Common myeloid progenitor, CD34-positive (primary cell): ENCODE measurements at places on chromosomes 2 and 18.
A peak's percentile ranks its signal among the peaks of the same experiment; 100 is the strongest.

- DNase-seq = no peak
Measured at GRCh38 chr2:195683174-195683573, 26.1 kb downstream of the SLC39A10 start.

- DNase-seq = peak; percentile 57
Measured at GRCh38 chr18:77130229-77131099, 2.1 kb downstream of the MBP start.

GRCh38 chr2:59177748-59178147, 936.6 kb upstream of the FANCL start:
- no peak for DNase-seq

DNA sequence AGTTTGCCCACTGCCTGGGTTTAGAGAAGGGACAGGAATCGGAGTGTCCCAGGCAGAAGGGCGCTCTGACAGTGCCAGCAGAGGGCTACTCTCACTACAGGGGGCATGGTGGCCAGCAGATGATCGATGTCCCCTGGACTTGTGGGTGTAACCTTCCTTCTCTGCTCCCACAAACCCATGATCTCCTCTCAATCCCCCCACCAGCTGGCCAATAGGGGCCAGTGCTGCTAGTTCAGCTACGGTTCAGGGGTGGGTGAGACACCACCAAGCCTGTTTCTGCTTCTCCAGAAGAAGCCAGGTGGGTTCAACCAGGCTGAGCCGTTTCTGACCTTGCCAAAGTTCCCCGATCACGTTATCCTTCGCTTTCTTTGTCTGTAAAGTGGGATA, 1.3 kb downstream of the NPPC start:
- no peak for DNase-seq

DNA sequence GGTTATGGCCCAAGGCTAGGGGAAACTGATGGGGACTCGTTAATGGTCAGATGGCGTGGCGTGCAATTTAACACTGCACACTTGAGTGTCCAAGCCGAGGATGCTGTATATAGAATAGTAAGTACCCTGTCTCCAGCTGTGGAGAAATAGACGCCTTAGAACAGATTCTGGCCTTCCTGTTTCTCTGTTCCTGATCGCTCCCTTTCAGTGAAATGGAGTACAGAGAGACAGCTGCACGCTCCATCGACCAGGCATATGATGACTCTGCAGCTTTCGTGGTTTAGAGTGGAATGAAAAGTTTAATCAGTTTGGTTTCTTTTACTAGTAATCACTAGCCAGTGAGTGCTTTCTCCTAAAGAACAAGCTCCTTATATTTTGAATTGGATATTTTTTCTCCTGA, 213.4 kb downstream of the NEDD4L start:
- peak; percentile 53 for DNase-seq

- no peak for DNase-seq
Measured at GRCh38 chr2:13876491-13877037, 756.0 kb upstream of the LRATD1 start.

DNA sequence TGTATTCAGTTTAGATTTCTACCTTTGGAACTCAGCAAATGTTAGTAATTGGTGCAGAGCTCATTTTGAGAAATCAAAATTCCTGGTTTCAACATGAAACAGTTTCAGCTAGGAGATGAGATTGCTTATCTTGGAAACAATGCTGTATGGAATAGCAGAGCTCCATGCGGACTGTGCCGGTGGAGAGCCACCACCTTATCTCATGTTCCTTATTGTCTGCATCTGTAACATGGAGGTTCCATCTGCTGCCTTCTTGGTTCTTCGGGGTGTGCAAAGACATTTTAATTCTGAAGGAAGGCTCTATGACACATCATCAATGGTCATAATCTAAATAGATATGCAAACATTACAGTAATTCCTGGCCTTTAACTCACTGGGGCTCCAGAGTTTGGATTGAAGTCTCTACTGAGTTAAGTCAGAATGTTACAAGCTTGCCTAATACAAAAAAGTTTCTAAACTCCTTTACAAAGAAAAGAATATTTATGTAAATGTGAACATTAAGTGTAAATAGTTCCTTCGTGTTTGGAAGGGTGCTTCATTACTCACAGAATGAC, 65.3 kb downstream of the PRKRA start:
- DNase-seq = no peak

- peak; percentile 54 for DNase-seq
Measured at GRCh38 chr2:28463893-28464292, 32.0 kb upstream of the PLB1 start.

GRCh38 chr2:74481961-74482800, 617 bp downstream of the CCDC142 start:
- DNase-seq = no peak

GRCh38 chr2:217413193-217413592, 553.3 kb upstream of the TNP1 start:
- no peak for DNase-seq

DNA sequence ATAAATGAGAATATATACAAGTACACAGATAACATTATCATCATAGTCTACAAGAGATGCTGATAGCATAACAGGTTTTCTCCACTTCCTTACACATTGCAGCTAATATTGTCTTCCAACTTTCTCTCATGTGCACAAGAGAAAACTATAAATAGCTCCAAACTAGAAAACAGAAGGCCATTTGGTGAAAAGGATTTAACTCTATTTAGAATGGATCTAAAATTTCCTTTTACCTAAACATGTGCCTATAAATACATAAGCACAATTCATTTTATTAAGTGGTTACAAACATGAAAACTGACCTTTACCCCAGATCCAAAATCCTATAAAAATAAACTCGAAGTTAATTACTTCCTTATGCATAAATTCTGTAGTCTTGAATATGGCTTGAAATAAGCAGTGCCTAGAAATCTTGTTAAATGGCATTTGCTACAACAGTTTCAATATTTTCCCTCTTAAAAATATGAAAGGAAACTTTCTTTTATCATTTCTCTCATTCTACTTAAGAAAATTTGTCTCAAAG, 41.6 kb downstream of the SLC25A12 start:
- DNase-seq = no peak

DNA sequence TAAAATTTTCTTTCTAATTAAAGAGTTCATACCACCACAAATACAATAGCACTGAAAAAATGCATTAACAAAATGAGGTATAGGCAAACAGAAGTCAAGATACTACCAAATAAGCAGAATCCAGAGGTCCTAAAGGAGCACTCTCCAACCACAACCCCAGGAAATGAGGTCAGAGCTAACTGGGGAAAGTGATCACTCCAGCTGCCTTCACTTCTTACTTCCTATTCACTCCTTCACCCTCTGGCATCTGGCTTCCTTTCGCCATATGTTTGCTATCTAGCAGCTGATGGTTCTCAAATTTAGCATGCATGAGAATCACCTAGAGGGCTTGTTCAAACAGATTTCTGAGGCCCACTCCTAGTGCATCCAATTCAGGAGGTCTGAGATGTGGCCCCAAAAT, 212.6 kb upstream of the ACVR2A start:
- peak; percentile 86 for DNase-seq

DNA sequence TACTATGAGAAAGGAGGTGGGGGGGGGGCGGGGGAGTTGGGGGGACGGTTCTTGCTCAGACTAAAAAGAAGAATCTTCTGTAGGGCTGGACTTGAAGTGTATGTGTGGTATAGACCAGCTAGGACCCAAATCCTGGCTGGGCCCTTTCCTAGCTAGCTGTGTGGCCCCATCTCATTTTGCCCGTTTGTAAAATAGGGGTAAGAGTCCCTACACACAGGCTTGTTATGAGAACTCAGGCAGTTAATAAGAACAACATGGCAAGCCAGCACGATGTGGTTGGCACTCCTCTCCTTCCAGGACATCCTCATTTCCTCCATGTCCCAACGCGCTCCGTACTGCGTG, 1.1 kb downstream of the EVA1A start:
- DNase-seq = no peak

GRCh38 chr2:145315053-145315452, 795.1 kb upstream of the ZEB2 start:
- no peak for DNase-seq

GRCh38 chr2:137383391-137383790, 580.9 kb upstream of the HNMT start:
- DNase-seq = peak; percentile 8

GRCh38 chr18:6357668-6358067, 57.0 kb downstream of the L3MBTL4 start:
- DNase-seq = no peak

GRCh38 chr18:46624127-46624526, 32.9 kb downstream of the LOXHD1 start:
- DNase-seq = no peak

- DNase-seq = no peak
Measured at GRCh38 chr2:218785103-218785502, 3.2 kb downstream of the CYP27A1 start.

- DNase-seq = no peak
Measured at GRCh38 chr2:185862657-185863398, 124.2 kb downstream of the FSIP2 start.

DNA sequence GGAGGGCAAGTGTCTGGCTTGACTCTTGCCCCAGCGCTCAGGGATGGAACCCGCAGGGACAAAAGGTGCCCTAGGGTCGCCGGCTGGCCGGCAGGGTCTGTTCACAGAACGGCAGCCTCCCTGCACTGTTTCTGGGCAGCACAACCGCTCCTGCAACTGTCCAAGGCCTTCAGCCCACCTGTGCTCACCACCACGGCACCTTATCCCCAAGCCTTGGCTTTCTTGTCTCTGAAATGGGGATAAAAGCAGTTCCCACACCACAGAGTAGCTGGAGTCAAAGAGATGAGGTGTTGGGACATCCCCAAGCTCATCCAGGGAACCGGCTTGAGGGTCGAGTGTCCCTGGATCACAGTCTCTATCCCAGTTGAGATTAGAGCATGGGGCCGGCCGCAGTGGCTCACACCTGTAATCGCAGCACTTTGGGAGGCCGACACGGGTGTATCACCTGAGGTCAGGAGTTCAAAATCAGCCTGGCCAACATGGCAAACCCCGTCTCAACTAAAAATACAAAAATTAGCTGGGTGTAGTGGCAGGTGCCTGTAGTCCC, 4.7 kb downstream of the SNORC start:
- DNase-seq = no peak

DNA sequence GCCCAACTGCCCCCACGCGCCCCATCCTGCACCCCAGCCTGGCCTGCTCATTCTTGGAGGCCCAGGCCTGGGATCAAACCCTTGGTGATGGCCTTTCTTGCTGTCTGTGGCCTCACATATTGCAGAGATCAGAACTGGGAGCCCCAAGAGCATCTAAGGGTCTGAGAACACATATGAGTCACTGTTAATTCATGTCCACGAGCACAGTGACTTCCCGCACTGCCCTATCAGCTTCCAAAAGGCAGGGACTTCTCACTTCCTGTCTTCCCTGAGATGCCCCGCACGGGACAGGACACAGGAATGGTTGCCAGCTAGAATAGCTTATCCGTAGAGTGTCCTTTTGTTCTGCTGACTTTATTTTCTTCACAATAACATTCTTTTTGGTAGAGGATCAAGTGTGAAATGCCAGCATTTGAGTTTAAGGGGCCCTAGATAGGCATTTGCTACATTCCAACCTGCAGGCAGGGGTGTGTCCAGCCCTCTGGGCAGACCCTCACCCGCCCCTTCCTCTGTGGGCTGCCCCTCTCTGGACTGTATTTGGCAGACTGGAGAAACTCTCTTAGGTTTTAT, 21.1 kb upstream of the CELF4 start:
- no peak for DNase-seq

DNA sequence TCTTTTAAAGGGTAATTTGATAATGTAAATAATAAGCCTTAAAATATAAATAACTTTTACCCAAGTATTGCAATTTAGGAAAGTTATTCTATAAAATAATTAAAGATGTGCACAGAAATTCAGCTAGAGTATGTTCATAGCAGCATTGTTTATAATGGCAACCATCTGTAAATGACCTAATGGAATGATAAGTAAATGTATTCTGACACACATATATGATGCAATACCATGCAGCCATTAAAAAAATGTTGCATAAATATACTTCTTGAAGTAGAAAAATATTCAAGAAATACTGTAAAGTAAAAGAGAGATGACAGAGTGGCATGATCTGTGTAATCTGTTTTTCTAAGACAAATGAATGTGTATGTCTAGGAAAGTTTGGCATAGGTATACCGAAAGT, 545.7 kb downstream of the ZEB2 start:
- no peak for DNase-seq

DNA sequence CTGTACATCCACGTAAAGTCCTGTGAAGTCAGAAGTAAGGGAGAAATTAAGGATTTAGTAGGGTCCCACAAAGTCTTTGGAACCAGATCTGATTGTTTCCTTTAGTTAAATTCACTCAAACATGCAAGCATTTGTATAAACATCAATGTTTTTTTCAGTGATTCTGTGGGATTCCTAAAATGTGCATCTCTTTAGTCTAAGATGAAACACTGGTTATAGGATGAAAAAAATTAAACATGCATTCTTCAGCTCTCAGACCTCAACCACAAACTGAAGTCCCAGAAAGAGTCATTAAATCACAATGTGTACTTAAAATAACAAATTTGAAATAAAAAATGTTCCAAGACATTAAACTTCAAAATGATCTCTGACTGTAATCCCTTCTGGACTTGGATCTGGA, 76.5 kb upstream of the APCDD1 start:
- DNase-seq = no peak

DNA sequence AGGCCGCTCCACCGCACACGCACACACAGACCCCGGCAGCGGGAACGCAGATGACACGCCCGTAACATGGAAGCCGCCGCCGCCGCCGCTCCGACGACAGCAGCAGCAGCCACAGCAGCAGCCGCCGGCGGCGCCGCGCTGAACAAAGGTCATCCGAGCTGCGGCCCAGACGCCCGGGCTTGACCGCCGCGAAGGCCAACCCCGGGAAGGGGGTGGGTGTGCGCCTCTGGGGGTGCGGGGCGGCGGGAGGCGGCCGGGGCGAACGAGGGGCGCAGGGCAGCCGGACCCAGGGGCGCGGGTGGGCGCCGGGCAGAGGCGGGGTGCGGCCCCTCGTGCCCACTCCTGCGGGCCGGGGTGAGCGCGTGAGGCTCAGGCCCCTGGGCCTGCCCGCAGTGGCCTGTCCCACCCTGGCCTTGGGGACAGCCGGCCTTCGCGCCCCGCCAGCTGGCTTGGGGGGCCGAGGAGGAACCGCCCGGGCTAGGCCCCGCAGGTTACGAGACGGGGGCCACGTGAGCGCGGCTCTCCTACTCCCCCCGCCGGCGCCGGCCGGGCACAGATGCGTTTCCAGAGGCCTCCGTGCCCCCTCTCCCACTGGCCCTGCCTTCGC, 1.0 kb upstream of the ZNF532 start:
- DNase-seq = peak; percentile 71

DNA sequence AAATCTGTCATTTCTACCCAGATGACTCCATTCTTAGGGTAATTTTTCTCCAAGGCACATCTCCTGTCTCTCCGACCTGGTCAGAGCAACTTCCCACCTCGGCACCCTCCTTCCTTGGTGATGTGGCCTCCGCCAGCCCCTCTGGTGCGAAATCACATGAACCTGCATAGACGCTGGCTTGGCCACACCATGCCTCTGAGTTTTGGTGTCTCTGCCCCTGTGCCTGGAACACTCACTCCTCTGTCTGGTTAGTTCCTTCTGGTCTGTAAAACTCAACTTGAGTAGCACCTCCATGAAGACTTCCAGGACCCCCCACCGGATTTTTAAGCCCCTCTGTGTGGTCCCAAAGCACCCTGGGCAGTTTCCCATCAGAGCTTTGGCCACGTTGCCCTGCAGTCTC, 83.2 kb upstream of the OTOS start:
- no peak for DNase-seq
